ENCODE measurements at places on chromosomes 2 and 18. TPM values are rescaled to one million over a fixed set of nuclear protein-coding genes. Genes with fewer than 3 reads are reported as not detected.
A peak's percentile ranks its signal among the peaks of the same experiment; 100 is the strongest.

- DNase-seq, result peak; percentile 44
These were observed 230.9 kb upstream of the RGPD4 start for GRCh38 chr2:107595749-107596148.

Gene MYCN
- total RNA-seq, result not detected

- DNase-seq, result peak; percentile 42
These were observed 64.3 kb upstream of the FZD7 start for GRCh38 chr2:201969241-201969937.

DNA sequence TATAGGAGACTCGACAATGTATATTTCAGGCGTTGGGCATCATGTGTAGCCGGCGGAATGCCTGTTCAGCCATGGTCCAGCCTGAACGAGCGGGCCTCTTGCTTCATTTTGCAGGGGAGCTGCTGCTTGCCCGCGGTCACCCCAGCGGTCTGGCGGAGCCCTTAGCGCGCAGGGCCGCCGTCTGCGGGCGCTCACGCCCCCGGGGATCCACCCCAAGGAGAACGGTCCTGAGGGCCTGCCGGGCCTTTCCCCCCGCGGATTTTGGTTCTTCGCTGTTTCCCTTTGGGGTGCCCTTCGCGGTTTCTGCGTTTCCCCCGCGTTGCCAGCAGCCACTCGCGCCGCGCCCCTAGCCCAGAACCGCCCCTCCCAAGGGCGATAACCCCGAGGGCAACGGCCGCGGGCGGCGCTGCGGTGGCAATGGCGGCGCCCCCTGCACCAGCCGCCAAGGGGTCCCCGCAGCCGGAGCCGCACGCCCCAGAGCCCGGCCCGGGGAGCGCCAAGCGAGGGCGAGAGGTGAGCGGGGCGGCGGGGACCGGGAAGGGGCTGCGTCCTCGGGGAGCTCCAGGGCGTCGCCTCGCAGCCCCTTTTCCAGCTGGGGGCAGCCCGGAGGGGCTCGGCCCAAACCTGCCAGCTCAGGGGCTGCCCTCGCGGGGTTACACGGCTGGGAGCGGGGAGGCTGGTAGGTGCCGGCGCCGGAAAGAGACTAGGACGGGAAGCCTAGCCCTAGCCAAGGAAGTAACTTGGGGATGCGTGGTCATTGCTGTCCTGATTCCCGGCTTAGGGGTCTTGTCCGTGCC is at the start of gene MFSD2B:
Gene MFSD2B, plus strand, starts transcription at position 406 of the 797 bp plus-strand sequence. Its CDS starts 12 bp downstream, at position 418.
- DNase-seq, result no peak

Gene RAB17
- 0.42 TPM for total RNA-seq

DNA sequence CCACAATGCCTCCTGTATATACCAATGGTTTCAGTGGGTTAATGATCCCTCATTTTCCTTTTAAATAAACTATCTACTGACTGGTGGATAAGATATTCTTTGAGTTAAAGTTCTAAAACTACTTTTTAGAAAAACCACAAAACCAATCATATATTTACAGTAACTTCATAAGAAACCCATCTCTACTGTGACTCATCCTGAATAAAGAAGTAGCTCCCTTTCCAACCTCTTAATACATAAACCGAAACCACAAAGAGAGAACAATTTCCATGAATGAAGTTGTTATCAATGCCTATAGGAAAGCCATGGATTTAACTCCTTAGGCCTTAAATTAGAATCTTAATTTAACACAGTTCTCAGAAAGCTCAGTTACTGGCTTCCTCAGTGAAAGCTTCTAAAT is 227.0 kb upstream of the SMAD7 start:
- DNase-seq, result no peak

GRCh38 chr2:153386481-153386897 is 92.1 kb downstream of the RPRM start:
- DNase-seq, result peak; percentile 89

DNA sequence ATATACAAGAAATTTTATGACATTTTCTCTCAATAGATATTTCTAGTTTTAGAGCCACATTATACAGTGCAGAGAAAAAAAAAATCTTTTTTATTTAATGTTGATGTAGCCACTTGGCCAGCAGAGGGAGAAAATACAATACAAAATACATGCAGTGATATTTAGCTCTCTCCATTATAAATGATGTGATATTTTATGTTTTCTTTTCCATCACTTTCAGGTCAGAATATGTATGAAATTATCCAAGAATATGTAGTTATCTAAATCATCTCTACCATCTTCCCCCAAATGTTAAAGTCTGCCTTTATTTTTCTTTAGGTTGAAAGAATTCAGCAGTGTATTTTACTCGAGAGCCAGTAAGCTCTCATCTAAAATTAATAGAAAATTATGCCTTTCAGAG is 533.6 kb upstream of the FSHR start:
- DNase-seq, result no peak

Gene TMEM198
- 9.0 TPM for total RNA-seq

DNA sequence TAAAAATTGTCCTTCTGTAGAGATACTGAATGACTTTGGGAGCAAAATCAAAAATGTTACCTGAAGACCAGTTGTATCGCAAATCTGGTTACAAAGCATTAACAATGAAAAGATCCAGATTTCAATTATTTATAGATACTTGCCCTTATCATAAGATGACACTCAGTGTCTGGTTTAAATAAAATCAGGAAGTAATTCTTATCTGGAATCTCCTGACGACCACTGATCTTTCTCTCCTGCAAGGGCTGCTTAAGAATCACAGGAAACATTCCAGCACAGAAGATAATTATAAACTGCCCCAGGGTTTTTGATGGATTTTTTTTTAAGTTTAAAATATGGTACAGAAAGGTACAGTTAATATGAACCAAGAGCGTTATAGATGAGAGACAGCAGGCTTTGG is 205.7 kb downstream of the ALK start:
- no peak for DNase-seq

Gene NEURL3
- not detected for total RNA-seq

DNA sequence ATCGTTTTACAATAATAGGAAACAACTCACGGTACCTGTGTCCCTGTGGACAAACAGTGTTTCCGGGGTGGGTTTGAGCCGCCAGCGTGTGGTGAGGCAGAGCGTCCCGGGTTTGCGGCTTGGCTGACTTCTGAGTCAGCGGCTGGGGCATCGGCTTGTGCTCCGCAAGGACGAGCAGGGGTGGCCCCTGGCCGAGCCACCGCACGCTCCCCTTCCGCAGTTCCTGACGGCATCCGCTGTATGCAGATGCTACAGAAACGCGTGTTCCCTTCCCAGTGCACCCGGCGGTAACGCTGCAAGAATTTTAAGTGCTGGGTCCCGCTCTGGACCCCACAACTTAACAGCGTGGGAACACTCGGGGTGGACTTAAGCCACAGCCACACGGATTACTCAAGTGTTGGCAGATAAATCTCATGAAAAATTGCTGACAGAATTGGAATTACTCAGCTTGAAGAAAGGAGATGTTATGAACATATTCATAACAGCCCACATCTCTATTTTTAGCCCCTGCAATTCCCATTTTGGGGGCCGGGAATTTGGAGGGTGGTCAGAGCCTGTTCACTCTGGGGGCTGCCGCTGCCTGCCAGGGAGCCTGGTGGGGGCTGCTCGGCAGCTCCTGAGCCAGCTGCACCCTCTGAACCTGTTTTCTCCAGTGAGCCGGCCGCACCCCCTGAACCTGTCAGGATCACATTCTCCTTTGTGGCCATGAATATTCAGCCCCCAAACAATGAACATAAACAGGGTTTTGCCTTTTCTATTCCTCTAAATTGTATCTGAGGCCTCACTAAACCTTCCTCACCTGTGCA is 12.6 kb upstream of the KCNG2 start:
- DNase-seq, result peak; percentile 59

- DNase-seq, result no peak
These were observed 140.3 kb downstream of the KLHL29 start for GRCh38 chr2:23525137-23525765.

Gene ALLC
- total RNA-seq, result not detected

- DNase-seq, result peak; percentile 23
These were observed 385.9 kb upstream of the CYRIA start for GRCh38 chr2:17051538-17051937.

DNA sequence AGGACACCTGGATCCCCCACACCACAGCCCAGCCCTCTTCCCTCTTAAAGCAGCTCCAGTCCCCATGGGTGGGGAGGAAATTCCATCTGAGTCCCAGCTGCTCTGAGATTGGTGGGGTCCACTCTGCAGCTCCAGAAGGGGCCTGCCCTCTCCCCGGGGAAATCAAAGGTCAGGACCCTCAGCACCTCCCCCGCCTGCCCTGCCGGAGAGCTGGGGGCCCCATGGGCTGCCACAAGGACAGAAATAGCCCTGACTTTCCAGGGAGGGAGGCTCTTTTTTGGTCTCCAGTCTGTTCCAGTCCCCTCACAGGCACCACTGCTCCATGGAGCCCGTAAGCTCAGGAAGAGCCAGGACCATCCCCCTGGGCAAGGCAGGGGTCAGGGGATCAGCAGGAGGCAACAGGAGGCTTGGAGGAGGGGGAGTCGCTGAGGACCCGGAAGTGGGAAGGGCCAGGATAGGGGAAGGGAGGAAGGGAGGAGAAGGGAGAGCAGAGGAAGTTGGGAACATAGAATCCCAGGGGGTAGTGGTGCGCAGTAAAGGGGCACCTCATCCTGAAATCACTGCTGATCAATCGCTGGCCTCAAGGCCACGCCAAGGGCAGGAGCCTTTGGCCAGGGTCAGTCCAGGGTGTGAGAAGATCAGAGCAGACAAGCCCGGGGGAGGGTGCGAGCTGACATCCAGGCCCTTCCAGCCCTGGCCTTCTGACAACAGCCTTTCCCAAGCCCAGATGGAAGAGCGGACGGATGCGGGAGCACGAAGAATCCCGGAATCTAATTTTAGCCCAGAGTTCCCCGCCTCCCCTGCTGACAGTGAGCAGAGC is 7.6 kb downstream of the ADRA2B start:
- no peak for DNase-seq

Gene MEP1B
- total RNA-seq, result 0.08 TPM

Gene CLIP4
- total RNA-seq, result 126 TPM

DNA sequence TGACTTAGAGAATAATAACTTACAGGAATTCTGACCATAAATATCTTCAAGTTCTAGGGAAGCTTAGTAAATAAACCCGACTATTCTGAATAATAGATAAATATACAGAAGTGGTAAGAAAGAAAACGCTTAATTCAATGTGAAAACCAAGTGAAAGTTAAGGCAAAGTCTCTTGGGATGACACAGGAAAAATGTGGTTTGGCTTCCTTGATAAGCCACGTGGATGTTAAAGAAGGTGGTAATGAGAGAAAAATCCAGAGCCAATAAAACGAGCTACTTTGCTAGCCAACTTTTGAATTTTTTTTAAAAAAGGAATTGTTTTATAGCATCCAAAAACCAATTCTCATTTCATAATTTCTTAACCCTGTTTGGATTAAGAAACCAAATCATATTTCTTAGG is 166.2 kb upstream of the VRK2 start:
- no peak for DNase-seq

- peak; percentile 3 for DNase-seq
These were observed 68.6 kb downstream of the ZC3H6 start for GRCh38 chr2:112343827-112344585.

DNA sequence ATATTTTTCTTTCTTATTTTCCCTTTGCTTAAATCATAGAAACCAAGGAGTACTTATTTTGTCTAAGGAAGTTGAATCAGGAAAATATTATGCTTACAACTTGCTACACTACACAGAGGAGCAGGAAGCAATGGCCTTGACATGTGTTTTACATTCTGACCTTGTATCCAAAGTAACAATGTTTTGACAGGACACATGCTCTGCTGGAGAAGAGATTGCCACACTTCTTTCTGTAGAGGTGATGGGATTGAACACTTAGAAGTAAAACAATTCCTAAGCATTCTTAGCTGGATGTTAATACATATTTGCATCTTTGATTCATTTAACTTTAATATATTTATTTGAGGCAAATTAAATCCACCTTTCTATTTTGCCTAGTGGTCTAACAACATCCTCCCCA is 929.1 kb downstream of the DSC3 start:
- no peak for DNase-seq

Gene DYNC1I2
- total RNA-seq, result 164 TPM

- no peak for DNase-seq
These were observed 66.7 kb upstream of the BCL2L11 start for GRCh38 chr2:111053825-111054515.

GRCh38 chr2:231693956-231694355 is 14.4 kb upstream of the PTMA start:
- no peak for DNase-seq

GRCh38 chr18:712401-713134 is at the start of gene ENOSF1:
Gene ENOSF1 (minus strand): TSS chr18:712630. CDS start chr18:712587, 43 bp downstream.
- peak; percentile 63 for DNase-seq

All from myocyte (in vitro differentiated cells).